ENCODE measurements at places on chromosomes 3 and 15. TPM values are rescaled to one million over a fixed set of nuclear protein-coding genes. Genes with fewer than 3 reads are reported as not detected.
A peak's percentile ranks its signal among the peaks of the same experiment; 100 is the strongest.

- H3K4me1 ChIP-seq: 0 out of 2 replicates have a peak, but pooled peaks cover 4% of the 10 kb centered on the region
- H3K36me3 ChIP-seq: no peaks in the 10 kb centered on the region
- DNase-seq: no peak
- H3K27ac ChIP-seq: no peak overlapping the region
- no peak overlapping the region for H3K4me3 ChIP-seq
- H3K27me3 ChIP-seq: no peaks in the 10 kb centered on the region
Observed at GRCh38 chr3:149131589-149131988, 2.2 kb downstream of the HPS3 start.

DNA sequence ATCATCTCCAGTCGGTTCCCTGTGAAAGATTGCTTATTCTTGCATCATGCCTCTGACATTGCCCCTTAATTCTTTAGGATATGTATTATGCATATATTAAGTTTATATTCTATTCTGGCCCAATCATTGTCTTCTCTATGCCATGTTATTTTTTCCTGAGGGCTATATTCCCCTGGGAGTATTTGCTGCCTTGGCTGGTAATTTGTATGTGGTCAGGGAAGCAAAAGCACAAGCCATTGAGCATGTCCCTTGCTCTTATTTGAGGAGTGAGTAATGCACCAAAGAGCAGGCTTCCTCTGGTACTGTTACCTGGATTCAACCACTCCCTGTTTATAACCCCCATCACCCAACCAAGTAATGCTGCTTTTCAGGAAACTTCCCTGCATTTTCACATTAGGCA is 36.3 kb downstream of the STAC start:
- no peak for DNase-seq
- H3K27ac ChIP-seq: no peak overlapping the region
- no peak overlapping the region for H3K4me3 ChIP-seq
- no peaks in the 10 kb centered on the region for H3K27me3 ChIP-seq
- no peaks in the 10 kb centered on the region for H3K36me3 ChIP-seq

GRCh38 chr3:14484741-14485140 is 55.4 kb downstream of the GRIP2 start:
- H3K27me3 ChIP-seq: no peaks in the 10 kb centered on the region
- no peaks in the 10 kb centered on the region for H3K36me3 ChIP-seq

DNA sequence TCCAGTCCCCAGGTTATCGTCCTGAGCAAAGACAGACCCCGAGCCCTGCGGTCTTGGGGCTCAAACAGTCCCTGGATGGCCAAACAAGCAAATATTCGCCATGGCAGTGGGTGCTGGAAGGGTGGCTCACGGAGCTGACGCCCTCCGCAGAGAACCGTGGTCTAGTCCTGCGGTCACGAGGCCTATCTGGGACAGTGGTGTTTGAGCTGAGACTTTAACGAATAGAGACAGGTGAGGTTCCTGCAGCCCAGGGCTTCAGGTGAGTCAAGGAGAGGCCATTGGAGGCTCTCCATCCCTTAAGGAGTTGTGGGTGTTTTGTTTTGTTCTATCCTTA is 399 bp upstream of the SUCLG2 start:
- H3K27ac ChIP-seq: peak overlapping the region; percentile 95
- H3K4me1 ChIP-seq: no peaks in the 10 kb centered on the region
- no peak for DNase-seq

DNA sequence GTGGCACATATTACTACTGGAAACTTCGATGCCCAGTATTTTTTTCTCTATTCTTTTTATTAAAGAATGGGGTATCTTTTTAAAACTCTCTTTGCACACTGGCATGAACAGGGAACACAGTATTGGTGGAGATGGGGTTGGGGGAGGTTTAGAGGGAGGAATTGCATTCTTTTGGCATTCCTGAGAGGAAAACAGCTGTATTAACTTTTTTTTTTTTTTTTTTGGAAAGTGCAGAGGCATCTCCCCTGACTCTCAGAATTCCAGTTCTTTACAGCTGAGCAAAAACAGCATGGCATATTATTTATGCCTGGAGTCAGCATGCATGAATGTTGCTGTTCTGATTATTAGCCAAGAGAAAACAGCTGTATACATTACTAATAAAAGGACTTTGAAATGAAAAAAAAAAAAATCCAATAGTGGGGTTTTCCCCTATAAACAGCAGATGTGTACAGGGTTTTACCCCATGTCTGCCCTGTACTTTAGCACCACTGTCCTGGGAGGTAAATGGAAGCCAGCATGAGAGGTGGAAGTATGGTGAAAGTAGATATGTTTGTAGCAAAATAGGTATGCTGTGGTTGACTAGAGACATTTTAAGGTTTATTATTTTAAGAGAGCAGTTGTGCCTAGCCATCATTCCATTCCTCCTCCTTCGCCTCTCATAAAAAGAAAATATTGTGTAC is 132.2 kb downstream of the FNDC3B start:
- DNase-seq: peak; percentile 72
- peak overlapping the region; percentile 68 for H3K27ac ChIP-seq
- H3K27me3 ChIP-seq: no peaks in the 10 kb centered on the region
- H3K36me3 ChIP-seq: no peaks in the 10 kb centered on the region
- no peak overlapping the region for H3K4me3 ChIP-seq

- no peaks in the 10 kb centered on the region for H3K27me3 ChIP-seq
- no peak overlapping the region for H3K4me3 ChIP-seq
- no peak for DNase-seq
- no peaks in the 10 kb centered on the region for H3K4me1 ChIP-seq
Observed at GRCh38 chr3:79148786-79149185, 619.0 kb downstream of the ROBO1 start.

DNA sequence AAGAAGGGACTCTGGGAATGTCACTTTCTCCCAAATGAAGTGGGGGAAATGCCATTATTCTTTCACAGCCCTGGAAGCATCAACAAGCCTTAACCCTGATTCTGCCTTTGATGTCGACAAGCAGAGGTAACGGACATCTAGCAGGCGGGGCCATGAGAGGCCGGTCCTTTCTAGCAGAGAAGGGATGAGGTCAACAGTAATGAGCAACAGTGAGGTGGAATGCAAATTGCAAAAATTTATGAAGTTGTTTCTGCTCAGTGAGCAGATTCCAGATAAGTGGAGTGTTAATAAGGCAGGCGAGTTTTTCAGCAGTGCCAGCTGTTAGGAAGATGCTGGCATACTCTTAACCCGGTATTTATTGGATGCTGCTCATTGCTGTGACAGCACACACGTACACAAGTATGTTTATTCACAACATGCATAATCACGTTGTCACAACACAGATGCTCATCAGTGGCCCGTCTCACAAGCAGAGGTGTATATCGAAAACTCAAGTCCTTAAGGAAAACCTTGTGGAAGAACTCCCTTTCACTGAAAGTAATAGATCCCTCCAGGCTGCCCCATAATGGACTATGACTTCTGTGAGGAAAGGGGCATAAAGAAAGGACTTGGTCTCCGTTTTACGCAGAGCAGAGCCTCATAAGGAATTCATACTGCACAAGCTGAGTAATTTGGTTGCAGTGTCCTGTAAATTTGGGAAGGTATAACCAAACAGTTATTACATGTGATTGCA is 329.0 kb downstream of the IGSF11 start:
- peaks cover 6% of the 10 kb centered on the region for H3K27me3 ChIP-seq
- H3K4me3 ChIP-seq: no peak overlapping the region
- H3K27ac ChIP-seq: no peak overlapping the region
- no peak for DNase-seq

GRCh38 chr3:140199008-140199407 is 264.0 kb downstream of the CLSTN2 start:
- no peak overlapping the region for H3K4me3 ChIP-seq
- no peaks in the 10 kb centered on the region for H3K27me3 ChIP-seq
- DNase-seq: no peak

DNA sequence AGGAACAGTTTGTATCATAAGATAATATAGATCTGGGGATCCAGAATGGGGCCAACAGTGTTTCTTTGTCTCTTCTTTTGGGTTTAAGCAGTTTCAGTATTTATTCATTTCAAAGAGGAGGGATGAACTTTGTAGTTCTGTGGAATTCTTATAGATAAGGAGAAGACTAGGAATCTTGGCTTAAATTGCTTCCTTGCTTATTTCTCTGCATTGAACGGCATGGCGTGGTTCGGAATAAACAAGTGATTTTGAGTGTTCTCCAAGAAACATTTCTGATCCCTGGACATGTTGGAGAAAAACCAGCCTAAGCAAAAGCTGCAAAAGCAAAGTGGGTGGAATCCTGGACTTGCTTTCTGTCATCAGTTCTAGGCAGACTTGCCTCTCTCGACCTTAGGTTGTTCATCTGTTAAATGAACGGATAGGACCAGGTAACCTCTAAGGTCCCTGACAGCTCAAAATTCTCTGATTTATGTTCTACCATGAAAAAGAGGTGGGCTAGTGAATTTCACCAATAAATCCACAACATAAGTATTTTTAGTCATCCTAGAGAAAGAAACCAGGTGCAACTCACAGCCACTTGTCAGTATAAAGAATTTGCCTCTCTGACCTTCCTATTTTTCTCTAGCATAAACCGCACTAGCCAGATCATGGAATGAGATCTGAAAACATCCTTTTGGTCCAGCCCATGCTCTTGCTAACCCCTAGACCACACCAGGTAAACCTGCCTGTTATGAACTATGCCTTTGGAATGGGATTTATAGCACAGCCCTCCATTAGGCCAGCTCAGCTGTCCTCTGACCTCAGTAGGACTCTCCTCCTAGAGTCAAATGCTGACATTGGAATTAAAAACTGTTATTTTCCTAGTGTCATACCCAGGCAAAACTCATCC is 78.8 kb downstream of the CLDN11 start:
- H3K4me3 ChIP-seq: no peak overlapping the region
- no peak overlapping the region for H3K27ac ChIP-seq
- no peaks in the 10 kb centered on the region for H3K27me3 ChIP-seq
- H3K36me3 ChIP-seq: no peaks in the 10 kb centered on the region

GRCh38 chr15:85870216-85871014 is 75.7 kb upstream of the KLHL25 start:
- H3K27ac ChIP-seq: no peak overlapping the region
- no peaks in the 10 kb centered on the region for H3K36me3 ChIP-seq
- H3K4me1 ChIP-seq: no peaks in the 10 kb centered on the region

GRCh38 chr3:29618395-29619282 is 337.8 kb downstream of the RBMS3 start:
- no peaks in the 10 kb centered on the region for H3K4me1 ChIP-seq
- no peaks in the 10 kb centered on the region for H3K27me3 ChIP-seq

- H3K4me1 ChIP-seq: no peaks in the 10 kb centered on the region
- no peak for DNase-seq
- H3K4me3 ChIP-seq: no peak overlapping the region
- H3K27ac ChIP-seq: no peak overlapping the region
- H3K36me3 ChIP-seq: no peaks in the 10 kb centered on the region
Observed at GRCh38 chr3:176088962-176089383, 1108.3 kb downstream of the TBL1XR1 start.

GRCh38 chr3:185647134-185647879 is 61.2 kb downstream of the SENP2 start:
- no peak overlapping the region for H3K4me3 ChIP-seq
- no peaks in the 10 kb centered on the region for H3K27me3 ChIP-seq
- no peak for DNase-seq
- H3K4me1 ChIP-seq: no peaks in the 10 kb centered on the region

GRCh38 chr3:163776743-163777142 is 1301.6 kb downstream of the SI start:
- no peak overlapping the region for H3K27ac ChIP-seq
- DNase-seq: no peak
- no peak overlapping the region for H3K4me3 ChIP-seq
- H3K36me3 ChIP-seq: no peaks in the 10 kb centered on the region
- H3K27me3 ChIP-seq: no peaks in the 10 kb centered on the region

GRCh38 chr15:73460662-73461061 is 17.7 kb downstream of the REC114 start:
- H3K27me3 ChIP-seq: peaks cover 9% of the 10 kb centered on the region
- H3K4me3 ChIP-seq: no peak overlapping the region
- H3K36me3 ChIP-seq: no peaks in the 10 kb centered on the region

DNA sequence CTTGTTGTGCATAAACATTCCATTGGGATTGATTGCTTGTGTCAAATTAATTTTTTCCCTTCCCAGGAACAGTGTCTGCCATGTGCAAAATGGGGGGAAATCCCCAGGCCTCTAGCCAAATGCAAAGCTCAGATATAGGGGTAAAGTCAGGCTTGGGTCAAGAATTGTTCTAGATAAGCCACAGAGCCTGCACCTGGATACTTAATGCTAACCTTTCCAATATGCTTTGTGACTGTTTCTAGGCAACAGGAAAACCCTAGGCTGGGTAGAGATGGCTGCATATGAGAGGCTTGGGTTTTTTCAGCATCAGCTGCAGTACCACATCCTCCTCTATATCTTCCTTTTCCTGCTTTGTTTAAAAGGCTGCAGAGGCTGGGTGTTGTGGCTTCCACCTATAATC is 61.9 kb upstream of the ROPN1 start:
- H3K27me3 ChIP-seq: no peaks in the 10 kb centered on the region
- H3K4me1 ChIP-seq: peaks cover 9% of the 10 kb centered on the region
- H3K4me3 ChIP-seq: no peak overlapping the region
- no peak for DNase-seq

GRCh38 chr15:62853841-62854225 is 188.7 kb upstream of the TPM1 start:
- DNase-seq: no peak
- H3K36me3 ChIP-seq: no peaks in the 10 kb centered on the region

- H3K27me3 ChIP-seq: no peaks in the 10 kb centered on the region
- peak; percentile 16 for DNase-seq
- H3K36me3 ChIP-seq: no peaks in the 10 kb centered on the region
Observed at GRCh38 chr15:55279746-55280351, 9.8 kb downstream of the RAB27A start.

DNA sequence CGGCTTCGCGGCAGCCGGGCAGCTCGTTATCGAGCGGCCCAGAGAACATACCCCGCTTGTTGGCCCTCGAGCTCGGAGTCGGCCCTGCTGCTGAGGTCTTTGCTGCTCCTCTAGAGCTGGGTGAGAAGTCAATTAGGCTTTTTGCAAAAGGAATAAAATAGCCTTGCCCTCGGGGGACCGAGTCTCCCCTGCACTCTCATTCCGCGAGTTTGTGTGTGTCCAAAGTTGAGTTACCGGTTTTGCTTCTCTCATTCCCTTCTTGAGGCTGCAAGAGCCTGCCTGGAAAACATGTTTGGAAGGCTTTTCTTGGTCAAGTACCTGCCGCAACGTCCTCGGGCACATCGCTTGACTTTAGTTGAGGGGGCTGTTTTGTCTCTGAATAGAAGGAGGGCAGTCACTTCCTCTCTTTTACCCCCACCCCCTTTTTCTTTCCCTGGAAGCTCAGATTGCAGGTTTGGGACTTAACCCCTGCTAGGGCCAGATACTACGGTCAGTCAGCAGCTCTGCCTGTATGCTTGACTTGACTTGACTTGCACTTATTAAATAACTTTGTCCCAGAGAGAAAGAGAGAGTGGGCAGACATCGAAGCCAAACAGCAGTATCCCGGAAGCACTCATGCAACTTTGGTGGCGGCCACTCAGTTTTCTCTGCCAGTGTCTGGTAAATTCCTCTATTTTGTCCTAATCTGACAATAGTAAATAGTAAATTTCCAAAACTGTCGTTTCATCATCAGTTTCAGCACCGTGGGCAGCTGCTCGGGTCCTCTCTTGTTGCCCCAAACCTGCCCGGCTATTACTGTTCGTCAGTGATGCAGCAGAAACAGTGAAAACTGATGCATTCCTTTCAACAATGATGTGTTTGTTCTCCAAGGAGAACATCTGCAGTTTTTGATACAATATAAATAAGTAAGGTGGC is 609 bp downstream of the RNF13 start:
- no peaks in the 10 kb centered on the region for H3K36me3 ChIP-seq
- H3K4me1 ChIP-seq: peaks cover 4% of the 10 kb centered on the region

Gene TPRG1
- total RNA-seq: 0.04 TPM

Gene CRABP1
- not detected for total RNA-seq

Gene NRG4
- 1.0 TPM for total RNA-seq

Gene PAQR9
- total RNA-seq: 0.16 TPM

Gene ADAMTS9
- 6.7 TPM for total RNA-seq

Gene AGBL1
- total RNA-seq: 0.08 TPM

Gene GASK1A
- not detected for total RNA-seq
